ENCODE measurements at places on chromosomes 1 and 21.

GRCh38 chr1:209569455-209570207 is 13.9 kb upstream of the CAMK1G start:
- DNase-seq: peak; percentile 75

GRCh38 chr21:31351960-31352359 is 7.9 kb upstream of the TIAM1 start:
- no peak for DNase-seq

DNA sequence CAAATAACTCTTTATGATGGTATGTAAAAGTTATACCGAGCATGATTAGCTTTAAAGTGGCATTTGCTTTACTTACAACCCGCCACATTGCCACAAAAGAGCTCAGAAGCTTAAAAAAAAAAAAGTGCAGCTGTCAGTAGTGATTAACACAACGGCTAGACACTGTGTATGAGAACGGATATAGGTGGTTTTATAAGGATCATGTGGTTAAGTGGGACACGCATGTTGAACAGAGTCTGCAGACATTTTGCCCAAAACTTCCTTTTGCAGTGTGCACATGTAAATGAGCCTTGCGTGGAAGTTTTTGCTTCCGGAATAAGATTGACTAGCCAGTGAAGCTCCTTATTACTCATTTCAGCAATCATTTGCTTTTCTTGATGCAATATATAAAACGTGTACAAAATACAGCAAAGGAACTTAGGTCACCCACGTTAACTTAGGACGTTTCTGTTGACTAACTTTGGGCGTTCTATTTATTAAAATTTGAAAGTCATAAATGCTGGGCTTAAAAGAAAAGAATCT is 58.7 kb upstream of the RGS1 start:
- DNase-seq: no peak

DNA sequence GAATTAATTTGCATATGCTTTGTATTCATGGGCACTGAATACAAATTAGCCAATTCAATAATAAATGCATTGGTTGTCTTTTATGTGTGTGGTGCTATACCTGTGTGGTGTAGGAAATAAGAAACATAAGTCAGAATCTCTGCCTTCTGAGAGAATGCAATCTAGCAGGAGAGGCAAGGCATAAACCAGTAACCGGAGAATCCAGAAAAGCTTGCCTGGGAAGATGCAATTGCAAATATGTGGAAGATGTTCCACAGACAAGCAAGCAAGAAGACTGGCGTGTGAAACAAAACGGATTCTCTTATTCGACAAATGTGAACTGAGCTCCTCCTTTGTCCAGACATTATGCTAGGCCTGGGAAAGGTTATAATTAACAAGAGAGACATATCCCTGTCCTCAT is 134.3 kb downstream of the NR5A2 start:
- DNase-seq: no peak

GRCh38 chr1:164619006-164619784 is 60.2 kb downstream of the PBX1 start:
- DNase-seq: no peak

DNA sequence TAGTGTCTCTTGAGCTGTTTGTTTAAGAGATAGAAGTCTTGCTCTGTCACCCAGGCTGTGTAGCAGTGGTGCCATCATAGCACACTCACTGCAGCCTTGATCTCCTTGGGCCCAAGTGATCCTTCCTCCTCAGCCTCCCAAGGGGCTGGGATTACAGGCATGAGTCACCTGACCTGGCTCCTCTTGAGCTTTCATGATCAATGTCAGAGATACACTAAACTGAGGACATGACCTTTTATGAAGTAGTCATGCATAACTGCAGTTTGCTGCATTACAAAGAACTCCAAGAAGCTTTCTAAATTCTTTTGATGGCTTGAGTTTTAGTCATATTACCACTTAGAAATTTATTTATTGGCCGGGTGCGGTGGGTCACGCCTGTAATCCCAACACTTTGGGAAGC is 77.7 kb downstream of the CC2D1B start:
- no peak for DNase-seq

GRCh38 chr1:21659099-21659923 is 9.8 kb downstream of the RAP1GAP start:
- DNase-seq: peak; percentile 88

DNA sequence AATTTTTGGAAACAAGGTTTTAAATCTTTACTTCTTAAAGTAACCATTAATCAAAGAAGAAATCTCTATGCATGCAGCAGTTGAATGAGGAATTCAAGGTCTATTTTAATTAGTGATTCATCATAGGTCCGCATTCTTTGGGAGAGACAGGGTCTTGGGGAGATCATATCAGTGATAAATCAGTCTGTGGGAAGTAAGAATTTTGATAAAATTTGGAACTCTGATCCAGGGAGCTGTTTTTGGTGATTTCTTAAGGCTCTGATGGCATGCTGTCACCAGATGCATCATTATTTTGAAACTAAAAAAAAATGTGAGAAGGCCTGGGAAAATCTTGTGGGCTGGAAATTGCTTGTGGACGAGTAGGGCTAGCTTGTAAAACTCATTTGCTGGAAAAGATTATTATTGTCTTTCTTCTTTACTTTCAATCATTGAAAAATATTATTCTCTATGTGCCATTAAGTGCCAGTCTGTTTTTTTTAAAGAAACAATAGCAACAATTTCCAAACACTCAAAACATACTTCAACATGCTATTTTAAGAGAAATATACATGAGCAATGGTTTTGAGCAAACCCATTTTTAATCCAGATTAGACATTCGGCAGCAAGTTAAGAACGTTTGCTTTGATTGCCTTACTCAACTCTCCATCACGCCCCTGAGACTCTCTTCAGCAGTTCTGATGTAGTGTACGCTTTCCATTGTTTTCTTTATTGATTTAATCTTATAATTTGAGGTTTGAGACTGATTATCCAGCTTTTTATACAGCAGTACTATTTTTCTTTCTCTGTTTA is 62.6 kb downstream of the ZBTB18 start:
- no peak for DNase-seq

DNA sequence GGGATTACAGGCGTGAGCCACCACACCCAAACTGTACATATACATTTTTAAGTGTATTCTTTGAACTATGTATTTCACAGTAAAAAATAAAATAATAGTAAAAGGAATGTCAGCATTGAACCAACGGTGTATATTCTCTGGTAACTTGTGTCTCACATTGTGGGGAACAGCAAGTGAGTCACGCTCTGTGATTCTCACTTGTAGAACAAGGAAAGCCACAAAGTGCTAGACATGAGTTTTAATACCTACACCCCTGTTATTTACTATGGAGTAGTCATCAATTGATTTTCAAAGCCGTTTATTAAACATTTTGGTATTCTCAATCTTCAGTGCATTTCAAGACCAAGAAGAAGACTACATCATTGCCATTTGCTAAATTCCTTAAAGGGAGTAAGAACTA is 197.2 kb downstream of the GPATCH2 start:
- no peak for DNase-seq

GRCh38 chr1:213192026-213192425 is 141.0 kb downstream of the RPS6KC1 start:
- no peak for DNase-seq

- no peak for DNase-seq
Observed at GRCh38 chr21:33801424-33802405, 113.9 kb downstream of the ATP5PO start.

GRCh38 chr1:10106756-10107475 is 74.2 kb downstream of the UBE4B start:
- DNase-seq: no peak

DNA sequence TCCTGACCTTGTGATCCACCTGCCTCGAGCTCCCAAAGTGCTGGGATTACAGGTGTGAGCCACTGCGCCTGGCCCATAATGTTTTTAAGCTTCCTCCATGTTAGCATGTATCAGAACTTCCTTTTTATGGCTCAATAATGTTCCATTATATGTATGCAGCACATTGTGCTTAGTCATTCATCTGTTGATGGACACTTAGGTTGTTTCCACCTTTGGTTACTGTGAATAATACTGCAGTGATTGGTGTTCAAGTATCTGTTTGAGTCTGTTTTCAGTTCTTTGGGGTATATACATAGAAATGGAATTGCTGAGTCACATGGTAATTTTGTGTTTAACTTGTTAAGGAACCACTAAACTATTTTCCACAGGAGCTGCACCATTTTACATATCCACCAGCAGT is 17.7 kb downstream of the CMPK1 start:
- DNase-seq: no peak

DNA sequence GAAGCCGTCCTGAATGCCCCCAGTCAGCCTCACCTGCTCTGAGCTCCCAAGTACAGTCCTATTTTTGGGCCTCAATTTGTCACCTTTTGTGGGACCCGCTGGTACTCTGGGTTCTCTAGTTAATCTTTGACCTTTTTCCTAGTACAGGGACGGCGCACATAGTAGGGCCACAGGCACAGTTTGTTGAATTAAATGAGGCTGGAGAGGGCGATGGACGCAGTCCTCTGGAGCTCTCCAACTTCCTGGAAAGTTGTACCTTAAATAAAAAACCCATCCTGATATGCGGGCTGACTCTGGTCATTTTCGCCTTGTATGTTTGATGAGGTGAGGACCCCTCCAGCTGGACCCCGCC is 4.8 kb downstream of the FAM110D start:
- DNase-seq: no peak

DNA sequence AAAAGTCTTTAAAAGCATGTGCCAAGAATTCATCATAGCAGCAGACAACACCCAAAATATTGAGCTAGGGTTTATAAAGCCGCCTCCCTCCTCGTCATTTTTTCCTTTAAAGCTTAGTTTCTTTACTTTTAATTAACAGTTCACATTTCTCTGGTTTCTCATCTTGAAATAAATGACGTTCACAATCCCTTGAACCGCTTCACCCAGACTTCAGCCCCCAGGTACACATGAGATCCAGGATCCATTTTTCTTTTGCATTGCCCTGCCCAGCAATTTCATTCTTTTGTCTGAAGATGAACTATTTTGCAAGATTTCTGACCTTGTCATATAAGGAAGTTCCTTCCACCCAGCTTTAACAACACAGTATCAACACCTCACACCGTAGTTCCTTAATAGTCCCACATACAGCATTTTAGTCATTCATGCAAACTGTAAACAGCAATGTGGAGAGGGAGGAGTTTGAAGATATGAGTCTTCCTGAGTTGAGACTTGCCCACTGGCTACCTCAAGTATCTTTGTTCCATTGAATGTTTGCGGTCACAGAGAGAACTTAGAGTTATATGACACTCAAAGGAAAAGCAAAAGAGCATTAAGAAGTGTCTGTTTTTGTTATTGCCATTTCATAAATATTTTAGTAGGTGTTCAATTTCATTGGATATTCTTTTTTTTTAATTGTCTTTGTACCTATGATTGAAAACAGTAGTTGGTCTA is 35.3 kb upstream of the CACYBP start:
- DNase-seq: no peak

DNA sequence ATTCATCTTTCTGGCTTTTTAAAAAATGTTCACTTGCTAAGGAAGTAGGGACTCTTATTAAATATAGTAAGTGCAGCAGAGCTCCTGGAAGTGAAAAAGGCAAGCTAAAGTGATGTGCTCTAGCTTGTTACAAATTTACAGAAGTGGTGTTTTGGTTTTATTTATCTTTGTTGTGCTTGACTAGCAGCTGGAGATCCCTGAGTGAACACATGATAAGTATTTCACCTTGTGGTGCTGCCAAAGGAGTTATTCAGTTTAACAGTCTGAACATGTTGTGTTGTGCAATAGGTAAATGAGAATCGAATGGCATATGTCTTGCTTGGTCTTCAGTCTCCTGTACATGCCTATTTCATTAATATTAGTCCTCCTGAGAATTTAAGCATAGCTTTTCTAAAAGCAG is 315.7 kb downstream of the TPR start:
- no peak for DNase-seq

- no peak for DNase-seq
Observed at GRCh38 chr1:108179018-108179417, 21.1 kb downstream of the SLC25A24 start.

- DNase-seq: no peak
Observed at GRCh38 chr1:86645851-86646250, 58.5 kb upstream of the SH3GLB1 start.

DNA sequence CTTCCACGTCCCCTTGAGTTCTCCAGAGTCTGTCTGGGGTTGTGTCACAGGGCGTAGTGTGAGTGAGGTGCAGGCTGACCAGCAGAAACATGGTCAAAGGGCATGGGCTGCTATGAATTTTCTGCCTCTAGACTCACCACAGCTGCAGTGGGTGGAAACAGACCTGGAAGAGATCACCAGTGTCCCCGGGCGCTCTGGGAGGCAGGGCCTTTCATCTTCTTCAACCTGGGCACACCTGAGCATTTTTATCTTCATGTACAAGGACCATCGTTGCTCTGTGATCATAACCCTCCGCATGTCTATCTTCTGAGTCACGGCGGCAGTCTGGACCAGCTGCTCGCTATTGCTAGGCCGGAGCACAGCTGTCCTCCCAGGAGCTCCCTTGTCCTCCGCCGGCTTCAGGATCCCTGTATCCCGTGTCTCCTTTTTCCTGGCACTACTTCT is 29.6 kb downstream of the DEGS1 start:
- DNase-seq: no peak

DNA sequence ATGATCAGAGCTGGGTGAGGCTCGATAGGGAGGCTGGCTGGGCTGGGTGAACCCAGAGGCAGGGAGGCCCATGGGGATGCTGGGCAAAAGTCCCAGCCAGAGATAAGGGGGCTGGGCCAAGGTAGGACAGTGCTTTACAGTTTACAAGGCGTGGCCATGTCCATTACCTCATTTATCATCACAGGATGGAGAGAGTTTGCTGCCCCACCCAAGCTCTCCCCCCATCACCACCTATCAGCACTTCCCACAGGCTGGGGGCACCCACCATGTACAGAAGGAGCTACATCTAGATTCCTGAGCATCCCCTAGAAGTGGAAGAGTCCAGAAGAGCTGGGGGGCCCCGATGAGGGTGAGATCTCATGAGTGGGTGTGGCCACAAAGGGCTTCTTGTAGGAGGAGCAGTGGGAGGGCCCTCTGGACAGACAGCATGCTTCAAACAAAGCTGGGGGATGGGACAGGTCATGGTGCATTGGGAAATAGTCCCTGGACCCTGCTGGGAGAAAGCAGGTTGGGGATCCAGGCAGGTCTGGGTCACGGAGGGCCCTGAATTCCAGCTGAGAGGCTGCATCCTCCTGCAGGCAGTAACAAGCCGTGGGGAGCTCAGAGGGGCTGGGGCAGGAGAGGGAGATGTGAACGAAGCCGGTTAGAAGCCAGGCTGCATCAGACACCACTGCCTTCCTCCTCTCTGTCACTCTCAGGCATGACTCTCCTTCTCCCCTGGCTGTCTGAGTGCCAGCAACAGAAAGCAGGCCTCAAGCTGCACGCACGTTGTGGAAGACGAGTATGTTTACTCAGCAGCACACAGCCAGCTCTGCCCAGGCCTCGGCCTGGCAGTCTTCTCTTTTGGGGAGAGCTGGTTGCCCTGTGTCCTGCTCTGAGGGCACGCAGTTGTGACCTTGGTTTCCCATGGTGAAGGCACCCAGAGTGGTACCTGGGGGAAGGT is 202.3 kb downstream of the HIVEP3 start:
- no peak for DNase-seq

Data from neural crest cell (in vitro differentiated cells).